ENCODE measurements at places on chromosomes 6 and 20. TPM values are rescaled to one million over a fixed set of nuclear protein-coding genes. Genes with fewer than 3 reads are reported as not detected.

- peak; percentile 74 for DNase-seq
- no peaks in the 10 kb centered on the region for H3K36me3 ChIP-seq
- H3K27me3 ChIP-seq, result no peaks in the 10 kb centered on the region
These were observed 103.8 kb downstream of the KHDC1L start for GRCh38 chr6:73121421-73121993.

Gene CCN2
- total RNA-seq, result 1,253 TPM

Gene FYN
- total RNA-seq, result 167 TPM

Gene TAAR9
- not detected for total RNA-seq

DNA sequence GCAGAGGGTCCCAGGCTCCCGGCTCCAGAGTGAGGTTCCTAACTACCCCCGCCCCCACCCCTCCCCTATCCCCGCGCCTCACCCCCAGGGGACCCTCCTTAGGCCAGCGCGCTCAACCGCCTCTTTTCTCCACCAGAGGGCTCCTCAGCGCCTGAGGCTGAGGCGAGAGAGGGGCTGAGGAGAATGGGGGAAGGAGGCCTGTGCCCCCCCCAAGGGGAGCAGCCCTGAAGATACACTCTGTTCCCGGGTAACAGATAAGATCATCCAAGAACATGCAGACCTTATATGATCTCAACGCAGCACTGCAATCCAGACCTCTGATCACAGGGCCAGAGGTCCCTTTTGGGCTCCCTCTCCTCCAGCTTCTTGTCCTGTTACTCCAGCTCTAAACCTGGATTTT lies 43.3 kb upstream of the MRPS10 start:
- H3K4me1 ChIP-seq, result no peaks in the 10 kb centered on the region
- H3K4me3 ChIP-seq, result no peak overlapping the region
- peaks cover 9% of the 10 kb centered on the region for H3K36me3 ChIP-seq
- DNase-seq, result no peak

Gene COL19A1
- 0.10 TPM for total RNA-seq

Gene OR2B6
- total RNA-seq, result not detected

Gene MARCKS
- total RNA-seq, result 261 TPM

- no peaks in the 10 kb centered on the region for H3K36me3 ChIP-seq
- DNase-seq, result peak; percentile 21
- no peaks in the 10 kb centered on the region for H3K27me3 ChIP-seq
- H3K27ac ChIP-seq, result no peak overlapping the region
- H3K4me3 ChIP-seq, result no peak overlapping the region
These were observed 267.2 kb upstream of the TCF21 start for GRCh38 chr6:133621751-133622150.

DNA sequence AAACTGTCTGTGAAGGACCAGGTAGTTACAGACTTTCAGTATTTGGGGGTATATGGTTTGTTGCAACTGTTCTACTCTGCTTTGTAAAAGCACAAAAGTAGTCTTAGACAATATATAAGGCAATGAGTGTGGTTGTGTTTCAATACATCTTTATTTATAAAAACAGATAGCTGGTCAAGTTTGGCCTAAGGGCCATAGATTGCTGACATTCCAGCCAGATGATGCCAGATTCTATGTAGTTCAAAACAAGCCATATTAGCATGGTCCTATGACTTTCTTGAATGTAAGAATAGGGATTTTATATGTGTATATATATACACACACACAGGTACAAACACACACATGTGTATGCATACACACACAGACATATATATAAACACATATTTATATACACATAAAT lies 201.8 kb downstream of the GRIK2 start:
- no peak for DNase-seq
- H3K4me1 ChIP-seq, result peaks cover 7% of the 10 kb centered on the region
- no peaks in the 10 kb centered on the region for H3K27me3 ChIP-seq
- no peak overlapping the region for H3K4me3 ChIP-seq
- H3K27ac ChIP-seq, result no peak overlapping the region

Gene BPIFB4
- not detected for total RNA-seq

DNA sequence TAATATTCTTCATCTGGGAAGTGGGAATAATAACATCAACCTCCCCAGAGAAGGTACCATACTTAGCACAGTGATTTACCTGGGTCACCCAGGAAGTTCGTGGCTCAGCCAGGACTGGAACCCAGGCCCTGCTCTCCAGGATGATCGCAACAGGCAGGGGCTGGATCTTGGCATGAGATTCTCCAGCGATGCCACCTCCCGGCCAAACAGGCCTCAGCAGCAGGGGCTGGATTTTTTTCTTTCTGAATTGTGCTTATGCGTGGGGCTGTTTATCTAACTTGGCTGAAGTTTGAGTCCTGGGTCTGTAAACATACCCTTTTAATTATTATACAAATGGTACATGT lies 129.5 kb upstream of the PTPN1 start:
- no peak for DNase-seq
- no peaks in the 10 kb centered on the region for H3K27me3 ChIP-seq
- no peak overlapping the region for H3K4me3 ChIP-seq
- no peaks in the 10 kb centered on the region for H3K36me3 ChIP-seq

Gene FNDC1
- total RNA-seq, result 8.6 TPM

GRCh38 chr6:141107591-141108160 lies 1025.0 kb upstream of the GJE1 start:
- peak; percentile 69 for DNase-seq
- no peaks in the 10 kb centered on the region for H3K36me3 ChIP-seq
- H3K4me3 ChIP-seq, result no peak overlapping the region
- no peaks in the 10 kb centered on the region for H3K27me3 ChIP-seq
- peaks cover 9% of the 10 kb centered on the region for H3K4me1 ChIP-seq

DNA sequence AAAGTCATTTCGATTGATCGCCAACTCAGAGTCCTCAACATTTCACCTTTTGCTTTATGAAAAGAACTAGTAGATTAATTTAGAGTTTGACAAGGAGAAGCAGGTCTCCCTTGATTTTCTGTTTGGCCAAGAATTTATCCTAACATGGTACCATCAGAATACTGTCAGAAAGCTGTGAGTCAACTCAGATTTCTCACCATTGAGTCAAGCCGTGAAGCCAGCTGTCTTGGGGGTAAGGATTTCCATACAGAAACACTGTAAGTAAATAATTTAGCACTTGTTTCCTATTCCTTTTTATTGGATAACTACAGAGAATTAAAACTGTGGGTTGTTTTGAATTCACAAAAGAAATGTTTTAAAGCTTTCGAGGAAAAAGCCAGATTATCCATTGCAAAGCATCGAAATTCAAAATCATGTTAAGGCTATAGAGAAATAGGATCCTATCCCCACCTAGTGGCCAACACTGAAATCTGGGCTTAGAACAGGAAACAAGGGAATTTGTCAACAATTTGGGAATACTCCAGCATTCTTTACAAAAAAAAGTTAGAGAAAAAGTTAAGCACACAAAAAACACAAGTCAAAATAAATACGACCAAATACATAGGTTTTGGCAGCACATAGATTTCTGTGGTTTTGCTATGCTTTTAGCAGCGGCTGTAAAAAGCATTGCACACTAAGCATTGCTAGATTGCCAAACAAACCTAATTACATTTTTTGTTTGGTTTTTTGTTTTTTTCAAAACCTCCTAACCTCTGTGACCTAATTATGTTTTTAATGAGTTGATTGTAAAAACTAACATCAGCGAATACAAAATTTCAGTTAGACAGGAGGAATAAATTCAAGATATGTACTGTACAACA lies 44.2 kb downstream of the COL11A2 start:
- H3K27ac ChIP-seq, result no peak overlapping the region
- H3K4me1 ChIP-seq, result no peaks in the 10 kb centered on the region
- H3K4me3 ChIP-seq, result no peak overlapping the region
- H3K36me3 ChIP-seq, result no peaks in the 10 kb centered on the region
- DNase-seq, result peak; percentile 23

Gene ZKSCAN4
- 3.9 TPM for total RNA-seq

Gene BMP7
- 15.3 TPM for total RNA-seq

Gene KIF6
- total RNA-seq, result 1.2 TPM

Gene OARD1
- 10.6 TPM for total RNA-seq

GRCh38 chr6:109229536-109229935 lies 134.2 kb downstream of the CEP57L1 start:
- no peak overlapping the region for H3K27ac ChIP-seq
- H3K4me3 ChIP-seq, result no peak overlapping the region
- no peaks in the 10 kb centered on the region for H3K36me3 ChIP-seq
- H3K27me3 ChIP-seq, result no peaks in the 10 kb centered on the region
- DNase-seq, result no peak

Gene ZNF311
- 1.7 TPM for total RNA-seq

- peaks cover 3% of the 10 kb centered on the region for H3K27me3 ChIP-seq
- peaks cover 21% of the 10 kb centered on the region for H3K4me1 ChIP-seq
- no peak overlapping the region for H3K27ac ChIP-seq
These were observed 63.4 kb downstream of the PRDM1 start for GRCh38 chr6:106149472-106150069.

Gene GJE1
- total RNA-seq, result not detected

Gene LGSN
- 0.25 TPM for total RNA-seq
